ENCODE measurements at places on chromosomes 1 and 21. TPM values are rescaled to one million over a fixed set of nuclear protein-coding genes. Genes with fewer than 3 reads are reported as not detected.

DNA sequence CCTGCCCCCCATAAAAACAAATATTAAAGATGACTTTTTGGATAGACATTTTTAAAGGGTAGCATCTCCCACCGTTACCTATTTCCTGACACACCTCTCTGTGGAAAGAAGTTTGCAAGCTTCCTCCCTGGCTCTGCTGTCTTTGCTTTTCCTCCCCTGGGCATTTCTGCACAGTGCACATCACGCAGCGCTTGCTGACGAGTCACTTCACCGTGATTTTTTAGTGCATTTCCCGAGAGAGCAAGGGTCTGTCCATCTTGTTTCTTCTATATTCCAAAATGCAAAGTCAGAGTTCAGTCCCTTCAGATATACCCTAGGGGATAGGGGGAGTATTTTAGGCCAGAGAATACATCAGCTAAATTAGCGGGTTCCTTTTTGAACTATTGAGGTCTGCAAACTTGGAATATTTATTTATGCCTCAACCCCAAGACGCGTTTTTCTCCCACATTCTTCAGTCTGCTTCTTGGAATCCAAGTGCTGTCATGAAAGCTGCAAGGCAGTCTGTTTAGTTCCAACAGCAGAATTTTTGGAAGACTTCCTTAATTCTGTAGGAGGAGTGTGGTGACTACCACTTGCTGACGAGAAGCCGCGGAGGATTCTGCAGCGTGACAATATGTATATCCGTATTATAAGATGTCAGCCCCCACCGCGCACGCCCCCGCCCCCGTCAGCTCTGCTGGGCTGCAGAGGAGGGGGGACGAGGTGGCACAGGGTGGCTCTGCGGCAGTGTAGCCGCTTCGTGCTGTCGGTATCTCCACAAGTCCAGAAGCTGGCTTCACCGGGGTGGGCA, 22.4 kb downstream of the SMYD2 start:
- H3K4me1 ChIP-seq: no peaks in the 10 kb centered on the region
- no peaks in the 10 kb centered on the region for H3K36me3 ChIP-seq
- DNase-seq: no peak
- H3K4me3 ChIP-seq: no peak overlapping the region

- no peaks in the 10 kb centered on the region for H3K4me1 ChIP-seq
- peaks cover 15% of the 10 kb centered on the region for H3K27me3 ChIP-seq
- DNase-seq: no peak
- H3K4me3 ChIP-seq: no peak overlapping the region
- no peak overlapping the region for H3K27ac ChIP-seq
Measured at GRCh38 chr1:211701733-211702132, 26.3 kb upstream of the NEK2 start.

The SYT6 gene
- total RNA-seq: 41.7 TPM

- no peaks in the 10 kb centered on the region for H3K4me1 ChIP-seq
- no peak for DNase-seq
- H3K27ac ChIP-seq: no peak overlapping the region
Measured at GRCh38 chr1:61606448-61607312, 118.3 kb downstream of the TM2D1 start.

Measured in GM23338 (cell line).